ENCODE measurements at places on chromosomes 3 and 15. TPM values are rescaled to one million over a fixed set of nuclear protein-coding genes. Genes with fewer than 3 reads are reported as not detected.

The RLBP1 gene
- not detected for total RNA-seq

The RGMA gene
- total RNA-seq = 0.20 TPM

- no peak for DNase-seq
These were observed 56.2 kb downstream of the SLC6A6 start for GRCh38 chr3:14458434-14459275.

The ITIH1 gene
- total RNA-seq = not detected

DNA sequence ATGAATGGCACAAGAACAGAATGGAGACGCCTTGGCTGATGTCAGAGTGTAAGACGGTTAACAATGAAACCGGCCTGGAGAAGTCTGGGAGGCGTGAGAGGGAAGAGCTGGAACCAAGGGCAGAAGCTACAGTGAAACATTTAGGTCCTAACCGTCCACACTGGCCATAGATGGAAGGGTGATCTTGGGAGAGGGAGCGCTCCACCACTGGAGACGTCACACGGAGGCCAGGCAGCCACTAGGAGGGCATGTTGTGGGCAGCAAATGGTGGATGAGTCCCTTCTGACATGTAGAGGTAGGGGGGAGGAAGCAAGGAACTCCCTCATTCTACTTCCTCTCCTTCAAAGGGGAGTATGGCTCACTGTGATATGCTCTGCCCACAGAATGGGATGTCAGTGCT lies 23.8 kb downstream of the FEM1B start:
- no peak for DNase-seq

DNA sequence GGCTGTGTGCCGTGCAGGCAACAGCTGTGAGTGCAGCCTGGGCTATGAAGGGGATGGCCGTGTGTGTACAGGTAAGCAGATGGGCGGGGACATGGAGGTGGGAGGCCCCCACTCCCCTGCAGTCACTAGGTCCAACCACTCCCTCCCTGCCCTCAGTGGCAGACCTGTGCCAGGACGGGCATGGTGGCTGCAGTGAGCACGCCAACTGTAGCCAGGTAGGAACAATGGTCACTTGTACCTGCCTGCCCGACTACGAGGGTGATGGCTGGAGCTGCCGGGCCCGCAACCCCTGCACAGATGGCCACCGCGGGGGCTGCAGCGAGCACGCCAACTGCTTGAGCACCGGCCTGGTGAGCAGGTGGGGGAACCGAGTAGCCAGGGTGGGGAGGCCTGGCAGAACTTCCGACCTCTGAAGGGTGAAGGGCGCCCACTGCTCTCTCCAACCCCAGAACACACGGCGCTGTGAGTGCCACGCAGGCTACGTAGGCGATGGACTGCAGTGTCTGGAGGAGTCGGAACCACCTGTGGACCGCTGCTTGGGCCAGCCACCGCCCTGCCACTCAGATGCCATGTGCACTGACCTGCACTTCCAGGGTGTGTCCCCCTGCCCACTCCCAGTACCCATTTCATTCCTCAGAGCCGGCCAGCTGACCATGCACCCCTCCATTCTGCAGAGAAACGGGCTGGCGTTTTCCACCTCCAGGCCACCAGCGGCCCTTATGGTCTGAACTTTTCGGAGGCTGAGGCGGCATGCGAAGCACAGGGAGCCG lies 11.6 kb downstream of the NT5DC2 start:
- no peak for DNase-seq

GRCh38 chr3:140207541-140207940 lies 272.6 kb downstream of the CLSTN2 start:
- no peak for DNase-seq

DNA sequence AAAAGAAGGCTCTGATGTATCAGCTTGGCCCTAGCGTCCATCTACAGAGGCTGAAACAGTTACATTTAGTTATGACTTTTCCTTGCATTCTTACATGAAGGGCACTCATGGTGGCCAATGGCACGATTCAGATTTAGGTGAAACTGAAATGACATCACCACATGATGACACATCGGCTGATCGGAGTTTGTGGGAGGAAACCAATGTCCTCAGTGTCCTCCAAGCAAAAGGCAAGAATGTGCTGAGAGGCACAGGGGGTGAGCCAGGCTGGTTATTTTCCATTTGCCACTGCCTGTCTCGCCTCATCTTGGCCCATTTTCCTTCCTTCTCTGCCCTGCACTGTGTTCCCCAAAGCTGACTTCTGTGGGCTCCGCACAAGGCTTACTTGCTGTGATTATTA lies 34.4 kb downstream of the TARS3 start:
- DNase-seq = no peak

- no peak for DNase-seq
These were observed 17.6 kb downstream of the TKT start for GRCh38 chr3:53238051-53238850.

DNA sequence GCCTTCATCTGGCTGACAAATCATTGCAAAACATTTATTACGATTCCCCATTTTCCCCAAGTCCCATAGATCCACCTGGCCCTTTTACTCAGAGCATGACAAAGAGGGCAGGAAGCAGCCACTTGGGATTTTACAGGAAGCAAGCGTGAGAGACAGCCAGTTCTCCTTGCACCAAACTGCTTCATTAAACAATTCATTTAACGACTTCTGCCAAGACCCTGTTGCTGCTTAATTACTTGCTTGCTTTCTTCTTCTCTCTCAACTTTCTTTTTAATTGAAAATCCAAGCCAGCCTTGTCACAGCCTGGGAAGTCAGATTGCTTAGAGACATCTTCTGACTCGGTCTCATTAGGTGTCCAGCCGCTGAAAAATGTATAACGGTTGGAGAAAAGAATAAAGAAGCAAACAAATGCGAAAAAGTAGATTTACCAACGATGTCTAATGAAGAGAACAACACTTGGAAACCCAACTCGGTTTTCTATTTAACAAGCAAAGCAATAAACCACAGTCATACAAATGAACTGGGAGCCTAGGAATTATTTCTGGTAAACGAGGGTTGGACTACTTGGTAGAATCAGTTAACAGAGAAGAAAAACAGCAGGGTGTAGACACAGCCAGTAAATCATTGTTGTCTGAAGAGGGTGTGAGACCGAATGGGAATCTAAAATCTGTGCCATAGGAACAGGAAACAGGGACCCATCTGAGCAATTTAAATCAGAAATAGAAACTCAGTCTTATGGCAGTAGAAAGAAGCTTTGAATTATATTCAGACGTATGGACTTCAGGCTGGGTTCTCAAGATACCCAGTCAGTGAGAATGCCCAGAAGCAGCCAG lies 298.3 kb downstream of the LRRC3B start:
- no peak for DNase-seq

Data from CD8-positive, alpha-beta memory T cell (primary cell).